Activated naive CD8-positive, alpha-beta T cell treated with anti-CD3 and anti-CD28 coated beads, Interleukin-2, amount 50 U/mL, for 24 hours (primary cell): ENCODE measurements at places on chromosomes 3 and 15.

DNA sequence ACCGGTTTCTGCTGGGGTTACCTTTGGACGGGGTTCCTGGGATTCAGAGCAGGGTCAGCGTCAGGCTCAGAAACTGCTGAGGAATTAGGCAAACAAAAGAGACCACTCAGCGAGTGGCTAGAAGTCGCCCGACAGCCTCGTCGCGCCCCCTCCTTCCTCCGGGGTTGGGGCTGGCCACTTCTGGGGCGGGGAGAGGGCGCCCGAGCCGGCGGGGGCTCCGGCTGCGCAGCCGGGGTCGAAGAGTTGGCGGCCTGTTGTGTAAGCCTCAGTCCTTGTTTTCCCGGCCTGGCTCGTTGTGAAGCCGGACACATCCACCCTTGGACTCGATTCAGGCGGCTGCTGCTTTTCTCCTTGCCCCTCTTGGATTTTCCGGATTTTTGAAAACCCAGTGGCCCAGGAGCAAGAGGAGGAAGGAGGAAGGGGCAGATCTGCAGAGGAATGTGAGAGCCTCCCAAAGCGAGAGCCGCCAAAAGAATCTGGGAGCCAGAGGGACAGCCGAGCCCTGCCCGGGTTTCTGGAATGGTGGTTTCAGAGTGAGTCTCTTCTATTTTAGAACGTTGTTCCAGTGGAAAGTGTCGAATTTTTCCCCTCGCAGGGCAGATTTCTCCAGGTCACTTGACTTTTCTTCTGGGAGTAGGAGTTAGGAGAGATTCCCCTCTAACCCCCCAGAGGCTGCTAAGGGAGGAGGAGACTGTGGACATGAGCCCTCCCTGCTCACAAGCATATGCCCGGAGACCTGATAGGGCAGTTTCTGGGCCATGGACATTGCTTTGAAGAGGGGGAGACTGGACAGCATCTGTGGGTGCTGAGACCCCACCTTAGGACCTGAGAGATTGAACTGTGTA lies 666 bp downstream of the SNX33 start:
- peak; percentile 15 for DNase-seq
- H3K4me3 ChIP-seq = peak overlapping the region; percentile 83
- H3K36me3 ChIP-seq = no peaks in the 10 kb centered on the region
- H3K4me1 ChIP-seq = peaks cover 37% of the 10 kb centered on the region

GRCh38 chr3:48518069-48518468 lies 14.1 kb upstream of the SHISA5 start:
- H3K27ac ChIP-seq = no peak overlapping the region
- H3K4me1 ChIP-seq = peaks cover 57% of the 10 kb centered on the region
- no peak for DNase-seq
- no peaks in the 10 kb centered on the region for H3K36me3 ChIP-seq
- H3K4me3 ChIP-seq = no peak overlapping the region

DNA sequence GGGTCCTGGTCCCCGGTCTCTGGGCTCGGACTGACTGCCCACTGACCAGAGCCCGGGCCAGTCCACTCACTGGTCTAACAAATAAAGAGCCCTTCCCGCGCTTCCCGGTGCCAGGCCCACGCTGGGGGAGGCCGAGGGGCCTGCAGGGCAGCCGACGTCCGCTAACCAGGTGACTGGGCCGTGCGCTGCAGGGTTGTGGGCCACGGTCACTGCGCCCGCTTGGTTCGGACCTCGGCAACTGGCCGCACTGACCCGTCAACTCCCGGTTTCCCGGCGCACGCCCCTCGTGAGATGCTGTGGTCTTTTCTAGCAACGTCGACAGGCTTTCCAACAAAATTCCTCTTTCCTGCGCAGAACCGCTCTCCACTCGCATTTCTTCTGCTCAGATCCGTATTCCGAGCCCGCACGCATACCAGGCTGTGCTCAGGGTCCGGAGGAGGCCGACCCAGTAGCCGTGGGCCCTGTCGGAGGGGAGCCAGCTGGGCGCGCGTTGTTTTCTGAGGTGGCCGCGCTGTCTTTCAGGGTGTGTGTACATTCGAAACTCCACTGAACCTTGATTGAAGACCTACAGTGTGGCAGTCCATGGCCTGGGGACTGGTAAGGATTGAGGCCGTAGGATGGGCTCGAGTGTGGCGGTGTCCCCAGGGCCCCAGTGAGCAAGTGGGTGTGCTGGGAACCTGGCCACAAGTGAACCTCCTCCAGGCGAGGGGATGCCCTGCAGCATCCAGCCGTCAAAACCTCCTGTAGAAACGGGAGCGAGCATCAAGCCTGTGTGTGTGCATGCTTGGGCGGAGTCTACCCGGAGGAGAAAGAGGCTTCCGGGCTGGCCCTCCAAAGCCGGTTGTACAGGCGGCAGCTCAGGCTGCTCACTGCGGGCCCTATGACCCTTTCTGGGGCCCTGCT lies 875 bp upstream of the NT5DC2 start:
- peaks cover 20% of the 10 kb centered on the region for H3K36me3 ChIP-seq
- no peaks in the 10 kb centered on the region for H3K27me3 ChIP-seq
- H3K4me1 ChIP-seq = peaks cover 47% of the 10 kb centered on the region
- peak overlapping the region; percentile 77 for H3K4me3 ChIP-seq
- DNase-seq = no peak

GRCh38 chr15:76058714-76059319 lies 968 bp upstream of the TMEM266 start:
- H3K27me3 ChIP-seq = peaks cover 58% of the 10 kb centered on the region
- no peaks in the 10 kb centered on the region for H3K36me3 ChIP-seq
- DNase-seq = peak; percentile 45

- no peak overlapping the region for H3K4me3 ChIP-seq
- H3K27me3 ChIP-seq = no peaks in the 10 kb centered on the region
- DNase-seq = no peak
- no peak overlapping the region for H3K27ac ChIP-seq
Observed at GRCh38 chr15:79862191-79862590, 34.6 kb downstream of the MTHFS start.

GRCh38 chr15:100338971-100339444 lies 2.8 kb downstream of the ADAMTS17 start:
- peaks cover 14% of the 10 kb centered on the region for H3K27me3 ChIP-seq
- DNase-seq = peak; percentile 53
- H3K4me3 ChIP-seq = no peak overlapping the region
- peaks cover 31% of the 10 kb centered on the region for H3K4me1 ChIP-seq
- H3K36me3 ChIP-seq = no peaks in the 10 kb centered on the region

DNA sequence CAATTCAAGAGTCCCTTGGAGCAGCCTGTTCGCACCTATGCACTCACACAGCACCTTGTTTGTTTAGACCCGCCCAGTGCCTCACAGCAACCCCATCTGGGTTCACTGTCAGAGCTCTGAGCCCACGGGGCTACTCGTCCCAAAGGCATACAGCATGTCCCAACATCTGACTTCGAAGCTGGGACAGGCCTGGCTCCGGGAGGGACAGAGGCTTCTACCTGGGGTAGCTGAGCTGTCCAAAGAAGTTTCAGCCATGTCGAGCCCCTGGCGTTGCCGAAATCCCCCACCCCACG lies 28.6 kb upstream of the CYP11A1 start:
- H3K4me3 ChIP-seq = peak overlapping the region; percentile 39
- H3K36me3 ChIP-seq = peaks cover 10% of the 10 kb centered on the region
- H3K27ac ChIP-seq = peak overlapping the region; percentile 89
- peaks cover 99% of the 10 kb centered on the region for H3K4me1 ChIP-seq
- H3K27me3 ChIP-seq = no peaks in the 10 kb centered on the region

DNA sequence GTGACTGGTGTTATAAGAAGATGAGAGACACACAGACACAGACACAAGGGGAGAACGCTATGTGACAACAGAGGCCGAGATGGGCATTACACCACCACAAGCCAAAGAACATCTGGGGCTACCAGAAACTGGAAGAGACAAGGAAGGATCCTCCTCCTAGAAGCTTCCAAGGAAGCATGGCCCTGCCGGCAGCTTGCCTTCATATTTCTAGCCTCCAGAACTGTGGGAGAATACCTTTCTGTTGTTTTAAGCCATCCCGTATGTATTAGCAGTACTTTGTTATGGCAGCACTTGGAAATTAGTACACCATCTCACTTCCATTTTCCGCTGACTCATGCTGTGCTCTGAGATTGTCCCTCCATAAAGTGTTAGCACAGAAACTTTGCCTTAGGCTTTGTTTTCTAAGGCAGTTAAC lies 38.7 kb upstream of the CA12 start:
- H3K27me3 ChIP-seq = no peaks in the 10 kb centered on the region
- no peaks in the 10 kb centered on the region for H3K36me3 ChIP-seq
- no peak overlapping the region for H3K4me3 ChIP-seq
- no peak for DNase-seq
- no peak overlapping the region for H3K27ac ChIP-seq

GRCh38 chr3:8853081-8853480 lies 83.7 kb upstream of the OXTR start:
- DNase-seq = no peak
- H3K36me3 ChIP-seq = peaks cover 8% of the 10 kb centered on the region
- no peaks in the 10 kb centered on the region for H3K27me3 ChIP-seq
- no peak overlapping the region for H3K4me3 ChIP-seq

DNA sequence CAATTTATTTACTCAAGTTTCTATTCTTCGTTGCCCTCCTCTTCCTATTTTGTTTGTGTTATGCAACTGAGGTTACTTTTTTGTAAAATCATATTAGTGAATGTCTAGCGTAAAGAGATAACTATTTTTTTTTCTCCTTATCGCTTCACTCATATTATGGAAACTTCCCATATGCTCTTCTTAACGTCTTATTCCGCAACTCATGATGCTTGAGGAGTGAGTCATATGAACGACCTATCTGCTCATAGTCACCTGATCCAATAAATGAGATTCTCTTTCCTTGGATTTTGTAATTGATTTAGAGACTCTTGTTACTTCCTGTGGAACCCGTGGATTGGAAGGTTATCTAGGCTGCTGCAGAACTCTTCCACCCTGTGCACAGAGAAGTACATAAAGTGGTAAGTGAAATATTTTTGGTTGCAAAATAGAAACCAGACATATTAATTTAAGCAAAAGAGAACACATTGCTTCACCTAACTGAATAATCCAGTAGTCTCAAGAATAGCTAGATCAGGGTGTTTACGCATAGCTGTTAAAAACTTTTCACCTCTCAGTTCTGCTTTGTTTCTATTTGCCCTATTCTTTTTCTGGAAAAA lies 719.3 kb upstream of the SGO1 start:
- H3K4me1 ChIP-seq = no peaks in the 10 kb centered on the region
- H3K27me3 ChIP-seq = no peaks in the 10 kb centered on the region
- no peak for DNase-seq
- H3K36me3 ChIP-seq = no peaks in the 10 kb centered on the region
- H3K27ac ChIP-seq = no peak overlapping the region
- no peak overlapping the region for H3K4me3 ChIP-seq

GRCh38 chr3:164450276-164450905 lies 627.9 kb downstream of the SI start:
- no peak overlapping the region for H3K4me3 ChIP-seq
- no peaks in the 10 kb centered on the region for H3K27me3 ChIP-seq
- H3K36me3 ChIP-seq = no peaks in the 10 kb centered on the region

DNA sequence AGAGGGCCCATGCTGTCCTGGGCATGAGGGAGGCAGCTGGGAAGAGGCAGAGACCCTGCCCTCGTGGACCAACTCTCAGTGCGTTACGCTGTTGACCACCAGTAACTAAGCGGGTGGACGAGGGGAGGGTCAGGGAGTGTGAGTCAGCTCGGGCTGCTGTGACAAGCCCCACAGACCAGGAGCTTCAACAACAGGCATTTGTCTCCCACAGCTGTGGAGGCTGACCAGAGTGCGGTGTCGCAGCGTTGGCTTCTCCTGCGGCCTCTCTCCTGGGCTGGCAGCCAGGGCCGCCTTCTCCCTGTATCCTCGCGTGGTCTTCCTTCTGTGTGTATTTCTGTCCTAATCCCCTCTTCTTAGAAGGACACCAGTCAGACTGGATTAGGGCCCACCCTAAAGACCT lies 13.0 kb downstream of the EFCC1 start:
- H3K27me3 ChIP-seq = no peaks in the 10 kb centered on the region
- H3K4me3 ChIP-seq = no peak overlapping the region
- DNase-seq = no peak
- peak overlapping the region; percentile 39 for H3K27ac ChIP-seq
- H3K36me3 ChIP-seq = no peaks in the 10 kb centered on the region
- peaks cover 29% of the 10 kb centered on the region for H3K4me1 ChIP-seq

DNA sequence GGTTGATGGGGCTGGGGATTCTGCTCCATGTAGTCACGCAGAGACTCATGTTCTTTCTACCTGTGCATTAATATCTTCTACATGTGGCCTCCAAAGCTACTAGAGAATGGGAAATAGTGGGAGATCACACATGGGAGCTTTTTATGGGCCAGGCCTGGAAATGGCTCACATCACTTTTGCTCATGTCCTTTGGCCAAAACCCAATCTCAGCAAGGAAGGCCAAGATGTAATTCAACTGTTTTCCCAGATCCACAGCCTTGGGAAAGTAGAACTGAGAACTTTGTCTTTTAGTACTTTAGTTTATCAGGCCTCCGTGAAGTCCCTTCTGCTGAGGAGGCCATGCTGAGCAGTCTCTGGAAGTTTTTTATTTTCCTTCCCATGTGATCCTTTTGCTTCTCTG lies 73.2 kb upstream of the SLC4A7 start:
- no peak overlapping the region for H3K4me3 ChIP-seq
- no peaks in the 10 kb centered on the region for H3K36me3 ChIP-seq
- no peaks in the 10 kb centered on the region for H3K4me1 ChIP-seq

DNA sequence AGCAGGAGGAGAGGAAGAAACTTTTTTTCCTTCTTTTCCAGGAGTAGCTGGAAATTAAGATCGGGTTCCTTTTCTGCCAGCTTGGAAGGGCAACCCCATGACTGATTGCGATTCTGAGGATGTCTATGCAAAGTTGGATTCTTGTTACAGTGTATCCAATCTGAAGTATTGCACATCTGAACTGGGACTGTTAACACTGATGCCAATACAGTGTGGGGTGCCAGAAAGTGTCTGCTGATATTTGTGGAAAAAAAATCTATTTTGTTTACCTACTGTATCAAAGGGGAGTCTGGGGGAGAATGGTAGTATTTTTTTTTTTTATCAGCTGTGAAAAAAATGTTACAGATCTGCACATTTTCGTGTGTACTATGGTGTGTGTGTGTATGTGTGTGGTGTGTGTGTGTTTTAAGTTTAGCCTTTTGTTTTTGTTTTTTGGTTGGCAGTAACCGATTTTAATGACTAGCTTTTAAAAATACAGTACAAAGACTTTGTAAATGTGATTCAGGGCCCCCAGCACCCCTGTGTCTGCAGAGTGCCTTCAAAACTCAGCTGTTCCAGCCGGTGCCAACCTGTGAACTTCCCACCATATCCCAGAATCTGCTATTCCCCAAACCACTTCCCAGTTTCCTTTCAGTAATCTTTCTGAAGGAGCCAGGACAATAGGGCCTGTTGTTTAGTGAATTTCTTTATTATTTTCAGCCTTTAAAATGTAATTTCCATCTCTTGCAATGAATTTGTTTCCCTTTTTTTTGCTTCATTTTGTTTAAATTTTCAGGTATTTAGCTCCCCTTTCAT lies 1.9 kb downstream of the RAP2B start:
- H3K27me3 ChIP-seq = no peaks in the 10 kb centered on the region
- H3K4me1 ChIP-seq = peaks cover 61% of the 10 kb centered on the region
- H3K36me3 ChIP-seq = peaks cover 15% of the 10 kb centered on the region
- DNase-seq = no peak
- H3K4me3 ChIP-seq = peak overlapping the region; percentile 96

GRCh38 chr3:190076601-190077394 lies 43.9 kb downstream of the P3H2 start:
- H3K27ac ChIP-seq = no peak overlapping the region
- H3K4me3 ChIP-seq = no peak overlapping the region
- no peak for DNase-seq
- H3K36me3 ChIP-seq = no peaks in the 10 kb centered on the region
- peaks cover 5% of the 10 kb centered on the region for H3K27me3 ChIP-seq
- H3K4me1 ChIP-seq = no peaks in the 10 kb centered on the region
